Uterus (tissue), 4 donors: ENCODE measurements at places on chromosomes 1 and 21. TPM values are rescaled to one million over a fixed set of nuclear protein-coding genes. Genes with fewer than 3 reads are reported as not detected.

DISC1 gene
- 14.2 TPM for total RNA-seq

DPT gene
- total RNA-seq: 43.7 TPM

CD164L2 gene
- not detected for total RNA-seq

MIXL1 gene
- not detected for total RNA-seq

TRIM17 gene
- total RNA-seq: 3.2 TPM

FCRL4 gene
- not detected for total RNA-seq

IL19 gene
- total RNA-seq: 0.76 TPM

CR1L gene
- total RNA-seq: not detected

POLR3C gene
- total RNA-seq: 47.6 TPM

KIF21B gene
- 0.29 TPM for total RNA-seq

SELE gene
- total RNA-seq: under 0.01 TPM

EDN2 gene
- total RNA-seq: not detected

XCL2 gene
- not detected for total RNA-seq

WLS gene
- 44.1 TPM for total RNA-seq

DNA sequence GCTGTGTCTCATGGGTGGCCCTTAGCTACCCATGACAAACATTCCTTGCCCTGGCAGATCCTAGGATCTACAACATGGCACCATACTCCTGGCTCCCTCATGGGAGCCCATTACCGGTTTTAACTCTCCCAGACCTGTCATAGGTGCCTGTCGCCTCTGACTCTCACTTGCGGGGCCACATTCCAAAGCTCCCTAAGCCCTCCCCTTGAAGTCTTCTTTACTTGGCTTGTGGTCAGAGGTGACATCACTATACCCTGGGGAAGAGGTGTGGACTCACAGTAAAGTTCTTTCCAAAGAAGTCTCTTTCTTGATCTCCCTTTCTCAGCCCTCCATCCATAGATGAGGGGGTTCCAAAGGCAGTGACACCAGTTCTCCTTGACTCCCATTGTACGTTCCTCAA is 5.4 kb upstream of the SLAMF9 start:
- no peaks in the 10 kb centered on the region for H3K4me1 ChIP-seq
- H3K27ac ChIP-seq: no peak overlapping the region
- H3K36me3 ChIP-seq: no peaks in the 10 kb centered on the region
- H3K27me3 ChIP-seq: no peaks in the 10 kb centered on the region
- DNase-seq: no peak

DNA sequence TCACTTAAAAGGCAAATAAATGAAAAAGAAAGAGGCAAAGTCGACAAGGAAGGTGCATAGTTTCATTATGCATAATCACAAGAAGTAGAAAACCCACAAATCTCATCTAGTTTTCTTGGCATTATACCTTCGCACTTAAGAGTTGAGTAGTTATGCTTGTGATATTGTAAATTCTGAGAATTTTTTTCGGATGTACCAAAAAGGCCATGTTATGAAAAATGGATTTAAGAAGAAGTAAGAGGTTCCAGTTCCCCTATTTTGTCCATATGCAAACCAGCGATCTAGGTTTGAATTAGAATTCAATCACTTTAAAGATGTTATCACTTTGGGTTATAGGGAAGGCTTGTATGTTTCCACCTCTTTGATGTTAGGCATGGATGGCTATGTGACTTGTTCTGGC is 7.9 kb upstream of the ERICH3 start:
- no peaks in the 10 kb centered on the region for H3K36me3 ChIP-seq
- H3K27ac ChIP-seq: no peak overlapping the region
- no peaks in the 10 kb centered on the region for H3K27me3 ChIP-seq

- no peaks in the 10 kb centered on the region for H3K27me3 ChIP-seq
- H3K4me1 ChIP-seq: no peaks in the 10 kb centered on the region
- no peak overlapping the region for H3K4me3 ChIP-seq
- H3K27ac ChIP-seq: no peak overlapping the region
- H3K36me3 ChIP-seq: no peaks in the 10 kb centered on the region
Observed at GRCh38 chr1:76153841-76154205, 79.3 kb downstream of the ST6GALNAC3 start.

GRCh38 chr1:157494093-157494492 is 58.2 kb downstream of the FCRL5 start:
- no peaks in the 10 kb centered on the region for H3K4me1 ChIP-seq
- no peaks in the 10 kb centered on the region for H3K36me3 ChIP-seq
- DNase-seq: no peak
- H3K27ac ChIP-seq: no peak overlapping the region
- H3K4me3 ChIP-seq: no peak overlapping the region

DNA sequence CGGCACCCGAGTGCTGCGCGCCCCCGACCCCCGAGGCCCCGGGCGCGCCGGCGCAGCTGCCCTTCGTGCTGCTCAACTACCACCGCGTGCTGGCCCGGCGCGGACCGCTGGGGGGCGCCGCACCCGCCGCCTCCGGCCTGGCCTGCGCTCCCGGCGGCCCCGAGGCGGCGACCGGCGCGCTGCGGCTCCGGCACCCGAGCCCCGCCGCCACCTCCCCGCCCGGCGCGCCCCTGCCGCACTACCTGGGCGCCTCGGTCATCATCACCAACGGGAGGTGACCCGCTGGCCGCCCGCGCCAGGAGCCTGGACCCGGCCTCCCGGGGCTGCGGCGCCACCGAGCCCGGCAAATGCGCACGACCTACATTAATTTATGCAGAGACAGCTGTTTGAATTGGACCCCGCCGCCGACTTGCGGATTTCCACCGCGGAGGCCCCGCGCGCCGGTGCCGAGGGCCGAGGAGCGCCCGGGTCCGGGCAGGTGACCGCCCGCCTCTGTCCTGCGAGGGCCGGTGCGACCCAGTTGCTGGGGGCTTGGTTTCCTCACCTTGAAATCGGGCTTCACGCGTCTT is 49.0 kb downstream of the SIM2 start:
- no peak overlapping the region for H3K27ac ChIP-seq
- H3K27me3 ChIP-seq: no peaks in the 10 kb centered on the region
- no peaks in the 10 kb centered on the region for H3K4me1 ChIP-seq
- no peaks in the 10 kb centered on the region for H3K36me3 ChIP-seq

- H3K4me3 ChIP-seq: no peak overlapping the region
Observed at GRCh38 chr1:178946855-178947676, 76.2 kb upstream of the ANGPTL1 start.

DNA sequence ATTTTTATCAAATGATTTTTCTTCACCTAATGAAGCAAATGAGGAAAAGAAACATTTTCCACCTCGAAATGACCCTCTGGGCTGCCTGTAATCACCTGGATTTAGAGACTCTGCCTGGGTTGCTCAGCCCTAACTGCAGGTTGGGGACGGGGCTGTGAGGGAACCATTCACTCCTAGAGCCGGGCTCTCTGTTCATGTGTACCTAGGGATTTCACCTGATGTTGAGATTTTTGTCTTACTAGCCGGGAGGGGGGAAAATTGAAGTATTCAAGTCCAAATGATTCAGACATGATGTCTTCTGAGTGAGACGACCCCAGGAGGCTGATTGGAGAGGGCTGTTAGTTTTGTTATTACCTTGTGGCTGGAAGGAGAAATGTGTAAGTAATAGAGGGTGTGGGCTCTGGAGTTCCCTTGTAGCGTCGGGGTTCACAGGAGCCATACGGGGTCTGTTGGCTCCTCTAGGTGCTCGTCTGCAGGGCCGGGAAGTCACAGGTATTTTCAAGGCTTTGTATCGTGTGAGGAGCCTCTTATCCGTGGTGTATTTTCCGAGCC is 42.3 kb upstream of the PWP2 start:
- no peaks in the 10 kb centered on the region for H3K36me3 ChIP-seq
- DNase-seq: no peak
- no peaks in the 10 kb centered on the region for H3K4me1 ChIP-seq
- no peaks in the 10 kb centered on the region for H3K27me3 ChIP-seq
- no peak overlapping the region for H3K27ac ChIP-seq
- no peak overlapping the region for H3K4me3 ChIP-seq

GRCh38 chr1:205711105-205712048 is 31.1 kb upstream of the SLC45A3 start:
- H3K27me3 ChIP-seq: no peaks in the 10 kb centered on the region
- H3K36me3 ChIP-seq: no peaks in the 10 kb centered on the region
- DNase-seq: peak; percentile 75
- no peak overlapping the region for H3K4me3 ChIP-seq

- H3K27me3 ChIP-seq: no peaks in the 10 kb centered on the region
- no peak overlapping the region for H3K27ac ChIP-seq
- DNase-seq: no peak
- no peak overlapping the region for H3K4me3 ChIP-seq
Observed at GRCh38 chr1:40276122-40276521, 18.1 kb downstream of the ZMPSTE24 start.

DNA sequence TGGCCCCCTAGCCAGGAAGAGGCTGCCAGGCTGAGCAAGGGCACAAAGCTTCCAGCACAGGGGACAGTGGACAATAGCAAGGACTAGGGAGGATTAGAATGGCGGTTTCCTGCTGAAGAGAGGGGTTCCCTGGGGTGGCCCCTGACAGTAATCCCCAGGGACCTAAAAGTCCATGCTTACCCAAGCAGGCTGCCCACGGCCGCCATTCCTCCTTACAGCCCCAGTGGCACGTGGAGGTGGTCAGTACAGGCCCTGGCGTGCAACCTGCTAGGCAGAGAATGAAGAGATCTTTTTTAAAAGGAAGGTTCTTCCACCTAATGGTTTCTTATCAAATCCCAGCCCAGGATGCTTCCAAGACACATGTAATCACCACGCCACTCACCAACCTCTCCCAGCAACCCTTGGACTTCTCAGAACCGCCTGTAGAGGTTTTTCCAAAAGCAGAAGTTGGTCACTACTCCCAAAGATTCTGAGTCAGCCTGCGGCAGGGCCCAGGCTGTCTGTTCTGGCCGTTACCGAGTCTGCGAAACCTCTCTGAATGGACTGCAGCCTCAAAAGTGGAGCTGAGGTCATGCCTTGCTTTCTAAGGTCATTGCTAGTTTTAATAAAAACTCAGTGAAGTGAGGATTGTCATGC is 926 bp downstream of the MRPL55 start:
- no peak for DNase-seq
- H3K27me3 ChIP-seq: no peaks in the 10 kb centered on the region
- H3K4me1 ChIP-seq: no peaks in the 10 kb centered on the region
- peak overlapping the region; percentile 97 for H3K27ac ChIP-seq
- H3K36me3 ChIP-seq: no peaks in the 10 kb centered on the region
- H3K4me3 ChIP-seq: peak overlapping the region; percentile 71

- no peak overlapping the region for H3K27ac ChIP-seq
- H3K4me3 ChIP-seq: no peak overlapping the region
- no peaks in the 10 kb centered on the region for H3K36me3 ChIP-seq
- H3K4me1 ChIP-seq: no peaks in the 10 kb centered on the region
Observed at GRCh38 chr1:157739229-157739901, 37.6 kb downstream of the FCRL2 start.

DNA sequence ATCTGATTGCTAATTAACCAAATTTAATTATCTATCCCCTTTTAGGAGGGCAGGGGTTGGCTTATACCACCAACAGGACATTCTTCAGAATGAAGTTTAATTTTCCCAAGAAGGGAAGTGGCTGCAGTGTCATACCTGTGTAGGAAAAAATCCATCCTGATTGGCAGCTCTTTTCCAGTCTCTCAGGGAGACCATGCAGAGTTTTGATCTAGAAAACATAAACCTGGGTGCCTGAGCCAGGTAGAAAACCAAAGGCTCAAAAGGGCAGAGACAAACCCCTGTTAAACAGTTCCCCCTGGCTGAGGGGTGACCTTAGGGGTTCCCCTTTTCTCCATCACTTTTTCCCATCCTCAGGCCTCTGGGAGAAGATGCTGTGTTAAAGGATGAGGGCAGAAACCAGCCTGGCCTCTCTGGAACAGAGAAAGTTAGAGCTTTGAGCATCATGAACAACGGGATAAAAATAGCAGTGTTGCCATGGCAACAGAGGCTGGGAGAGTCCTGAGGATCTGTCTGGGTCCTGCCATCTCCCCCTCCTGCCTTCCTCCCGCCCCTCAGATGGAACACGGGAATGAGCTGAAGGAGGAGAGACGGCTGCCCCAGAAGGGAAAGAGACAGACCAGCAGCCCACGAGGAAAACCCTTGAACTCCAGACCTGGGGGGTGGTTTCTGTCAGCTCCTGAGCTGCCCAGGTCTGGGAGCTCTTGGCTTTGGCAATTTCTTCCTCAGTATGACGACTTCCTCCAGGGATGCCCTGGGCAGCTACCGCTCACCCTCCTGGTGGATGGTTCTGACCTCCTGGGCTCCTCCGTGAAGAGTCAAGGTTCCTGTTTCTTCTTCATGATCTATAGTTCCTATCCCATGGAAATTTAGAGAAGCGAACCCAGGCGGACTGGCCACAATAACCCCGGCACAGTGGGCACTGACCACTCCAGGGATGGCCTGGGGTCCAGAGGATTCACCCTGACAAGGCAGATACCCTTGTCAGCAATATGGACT is 14.0 kb upstream of the LEMD1 start:
- no peaks in the 10 kb centered on the region for H3K36me3 ChIP-seq
- no peak overlapping the region for H3K27ac ChIP-seq
- no peaks in the 10 kb centered on the region for H3K27me3 ChIP-seq
- no peak for DNase-seq
- no peak overlapping the region for H3K4me3 ChIP-seq

- no peak overlapping the region for H3K4me3 ChIP-seq
- DNase-seq: no peak
- no peaks in the 10 kb centered on the region for H3K4me1 ChIP-seq
- H3K27ac ChIP-seq: no peak overlapping the region
- H3K27me3 ChIP-seq: no peaks in the 10 kb centered on the region
Observed at GRCh38 chr1:245880754-245881403, 626.2 kb downstream of the SMYD3 start.

GRCh38 chr1:31694069-31694963 is 9.5 kb downstream of the COL16A1 start:
- H3K4me3 ChIP-seq: no peak overlapping the region
- DNase-seq: no peak
- no peaks in the 10 kb centered on the region for H3K36me3 ChIP-seq
- H3K27ac ChIP-seq: no peak overlapping the region
- H3K4me1 ChIP-seq: no peaks in the 10 kb centered on the region
- no peaks in the 10 kb centered on the region for H3K27me3 ChIP-seq

- no peak overlapping the region for H3K27ac ChIP-seq
- H3K36me3 ChIP-seq: no peaks in the 10 kb centered on the region
- peaks cover 10% of the 10 kb centered on the region for H3K4me1 ChIP-seq
- no peak for DNase-seq
- H3K27me3 ChIP-seq: no peaks in the 10 kb centered on the region
- H3K4me3 ChIP-seq: no peak overlapping the region
Observed at GRCh38 chr1:56525489-56526041, 53.8 kb downstream of the PLPP3 start.
